ENCODE measurements at places on chromosomes 5 and 9.

DNA sequence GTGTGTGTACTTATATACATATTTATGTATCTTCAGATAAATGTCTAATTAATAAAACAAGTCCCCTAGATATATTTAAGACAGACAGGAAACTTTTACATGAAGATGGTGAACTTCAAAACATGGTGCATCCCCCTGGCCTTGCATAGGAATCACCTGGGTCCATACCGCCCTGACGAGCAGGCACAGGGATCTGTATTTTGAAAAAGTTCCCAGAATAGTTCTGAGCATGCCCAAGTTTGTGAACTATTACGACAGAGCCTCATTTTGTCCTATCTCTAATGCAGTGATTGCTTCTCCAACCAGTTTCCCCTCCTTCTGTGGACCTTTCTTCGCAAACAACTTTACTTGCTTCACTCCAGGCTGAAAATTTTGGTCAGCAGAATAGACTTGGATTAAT is 98.1 kb downstream of the APBA1 start:
- no peak for DNase-seq

- DNase-seq: no peak
These were observed 31.9 kb upstream of the IL12B start for GRCh38 chr5:159362220-159362619.

GRCh38 chr5:15768936-15769335 is 269.0 kb downstream of the FBXL7 start:
- no peak for DNase-seq

DNA sequence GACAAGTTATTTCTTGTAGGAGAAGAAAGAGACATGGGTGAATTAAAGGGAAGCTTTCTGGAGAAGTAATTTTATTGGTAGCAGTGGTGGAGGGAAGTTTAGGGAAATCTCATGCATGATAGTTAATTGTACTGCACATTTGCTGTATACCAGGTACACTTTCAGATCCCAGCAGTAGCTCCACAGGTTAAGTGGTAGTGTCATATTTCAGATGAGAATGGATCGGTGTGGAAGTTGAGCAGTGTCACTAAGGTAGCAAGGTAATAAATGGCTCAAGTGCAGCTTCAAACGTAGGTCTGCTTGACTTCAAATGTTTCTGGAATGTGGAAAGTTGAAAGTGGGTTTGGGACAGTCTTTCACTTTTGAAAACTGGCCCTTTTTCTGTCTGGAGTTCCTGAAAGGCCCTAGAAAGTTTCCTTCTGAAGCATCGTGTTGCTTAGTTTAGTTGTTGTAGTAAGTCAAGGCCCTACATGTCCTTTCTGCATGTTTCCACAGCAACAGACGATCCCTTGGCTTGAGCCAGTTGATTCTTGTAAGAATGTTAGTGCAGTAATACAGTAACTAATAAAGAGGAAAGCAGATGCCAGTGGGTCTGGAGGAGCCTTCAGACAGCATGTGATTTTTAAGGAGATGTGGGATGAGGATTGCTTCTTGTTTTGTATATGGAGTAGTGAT is 3.7 kb downstream of the CLTA start:
- no peak for DNase-seq

- no peak for DNase-seq
These were observed 109.2 kb downstream of the GAPVD1 start for GRCh38 chr9:125370786-125371185.

- no peak for DNase-seq
These were observed 72.4 kb upstream of the FBXW11 start for GRCh38 chr5:172078726-172079345.

GRCh38 chr9:123712399-123712798 is 217.5 kb downstream of the DENND1A start:
- DNase-seq: no peak

DNA sequence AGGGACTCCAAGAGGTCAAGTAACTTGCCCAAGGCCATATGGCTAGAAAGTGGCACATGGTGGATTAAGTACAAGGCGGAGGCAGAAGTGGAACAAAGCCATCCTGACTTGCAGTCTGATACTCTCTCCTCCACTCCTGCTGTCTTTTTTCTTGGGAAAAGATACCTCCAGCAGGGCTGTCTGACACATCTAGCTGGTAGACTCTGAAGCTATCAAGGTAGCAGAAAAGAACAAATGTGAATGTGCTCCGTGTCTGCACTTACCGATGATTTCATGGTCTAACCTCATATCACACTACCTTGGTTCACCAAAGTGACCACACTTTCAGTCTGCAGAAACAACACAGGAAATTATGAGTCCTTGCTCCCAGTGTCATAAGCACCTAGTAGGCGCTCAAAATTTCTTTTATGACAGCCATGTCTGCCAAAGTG is 284.8 kb downstream of the CRB2 start:
- DNase-seq: no peak

DNA sequence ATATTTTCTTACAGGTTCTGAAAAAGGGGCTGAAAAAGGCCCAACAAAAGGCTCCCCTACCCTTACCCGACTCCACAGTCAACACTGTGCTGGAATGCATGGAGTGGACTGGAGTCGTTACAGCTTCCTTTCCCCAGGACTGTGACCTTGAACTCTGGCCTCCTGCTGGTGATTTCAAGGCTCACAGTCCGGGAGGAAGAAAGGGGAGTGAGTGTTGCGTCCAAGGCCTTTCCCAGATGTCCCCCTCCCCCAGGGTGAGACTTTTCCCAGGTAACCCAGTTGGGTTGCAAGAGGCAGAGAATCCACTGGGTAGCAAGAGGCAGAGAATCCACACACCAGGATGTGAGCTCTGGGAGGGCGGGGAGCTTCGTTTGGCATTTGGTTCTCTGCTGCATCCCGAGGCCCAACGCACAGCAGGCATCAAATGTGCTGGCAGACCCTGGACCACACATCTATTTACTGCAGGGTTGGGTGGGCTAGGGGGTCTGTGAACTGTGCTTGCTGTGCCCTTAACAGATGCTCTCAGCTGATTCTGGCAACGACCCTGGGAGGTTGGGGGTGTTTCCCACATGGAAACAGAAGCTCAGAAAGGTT is 37.5 kb downstream of the FABP6 start:
- DNase-seq: no peak

- no peak for DNase-seq
These were observed 23.3 kb downstream of the MCTP1 start for GRCh38 chr5:95261437-95262175.

DNA sequence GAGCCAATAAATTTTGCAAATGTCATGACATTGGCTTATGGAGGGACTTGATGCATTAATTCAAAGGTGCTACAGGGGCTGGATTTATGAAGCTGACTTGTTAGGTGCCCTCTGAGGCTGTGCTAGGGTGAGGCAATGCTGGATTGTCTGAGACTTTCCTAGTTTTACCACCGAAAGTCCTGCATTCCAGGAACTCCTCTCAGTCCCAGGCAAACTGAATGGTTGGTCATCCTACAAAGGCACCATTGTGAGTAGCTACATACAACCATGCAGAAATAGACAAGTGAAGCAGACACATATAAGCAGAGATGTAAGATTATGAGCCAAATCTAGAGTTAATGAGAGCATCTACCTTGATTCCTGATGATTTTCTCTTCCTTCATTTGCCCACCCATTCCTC is 95.3 kb downstream of the LIX1 start:
- no peak for DNase-seq

- DNase-seq: no peak
These were observed 12.8 kb downstream of the C5orf63 start for GRCh38 chr5:127060470-127060985.

- DNase-seq: no peak
These were observed 133.7 kb downstream of the KIF4B start for GRCh38 chr5:155147222-155147621.
